NAMALWA (cell line): ENCODE measurements at places on chromosomes 11 and 22.

GRCh38 chr11:94077552-94078293 lies 50.9 kb upstream of the PANX1 start:
- DNase-seq: no peak

- DNase-seq: no peak
Observed at GRCh38 chr11:125978778-125979407, 33.0 kb downstream of the VSIG10L2 start.

GRCh38 chr22:41216984-41217383 lies 11.9 kb downstream of the L3MBTL2 start:
- no peak for DNase-seq

- DNase-seq: peak; percentile 58
Observed at GRCh38 chr11:61281581-61282250, 13.4 kb downstream of the VWCE start.

DNA sequence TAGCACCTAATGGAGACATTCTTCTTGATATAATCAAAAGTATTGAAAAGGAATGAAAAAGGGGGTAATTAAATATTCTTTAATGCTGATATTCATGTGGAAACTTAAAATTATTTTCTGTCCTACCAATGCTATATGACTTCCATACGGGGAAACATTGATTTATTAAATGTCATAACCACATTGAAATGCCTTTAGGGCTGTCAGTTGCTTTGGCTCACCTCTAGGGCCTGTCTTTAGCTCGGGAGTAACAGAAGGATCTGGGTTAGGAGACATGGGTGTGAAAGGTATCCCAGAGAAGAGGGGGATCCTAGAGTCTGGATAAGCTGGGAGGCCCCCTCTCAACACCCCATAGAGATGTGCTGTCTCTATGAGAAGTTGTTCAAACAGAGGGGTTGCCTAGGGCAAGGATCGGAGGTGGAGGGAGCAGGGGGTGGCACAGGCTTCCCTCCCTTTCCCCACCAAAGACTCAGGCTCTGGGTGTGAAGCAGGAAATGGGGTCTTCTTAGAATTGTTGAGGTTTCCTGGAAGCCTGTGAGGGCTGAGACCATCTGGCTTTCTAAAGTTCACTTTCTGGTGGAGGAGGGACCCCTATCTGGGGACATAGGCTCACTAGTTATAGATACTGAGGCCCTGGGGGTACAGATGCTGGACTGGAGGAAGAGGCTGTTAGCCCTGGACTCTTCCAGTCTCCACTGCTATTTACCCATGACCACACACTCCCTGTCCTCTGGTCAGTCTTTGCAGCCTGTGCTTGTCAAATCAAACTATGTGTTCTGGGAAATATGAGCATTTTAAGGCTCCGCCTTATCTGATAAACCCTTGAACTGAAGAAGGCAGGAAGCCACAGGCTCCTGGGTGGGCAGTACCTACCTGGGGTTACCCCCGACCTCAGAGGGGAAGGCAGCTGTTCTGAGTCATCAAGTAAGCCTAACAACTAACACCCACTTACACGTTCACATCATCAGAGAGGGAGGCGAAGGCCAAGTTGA lies 55.8 kb upstream of the RRAS2 start:
- no peak for DNase-seq

DNA sequence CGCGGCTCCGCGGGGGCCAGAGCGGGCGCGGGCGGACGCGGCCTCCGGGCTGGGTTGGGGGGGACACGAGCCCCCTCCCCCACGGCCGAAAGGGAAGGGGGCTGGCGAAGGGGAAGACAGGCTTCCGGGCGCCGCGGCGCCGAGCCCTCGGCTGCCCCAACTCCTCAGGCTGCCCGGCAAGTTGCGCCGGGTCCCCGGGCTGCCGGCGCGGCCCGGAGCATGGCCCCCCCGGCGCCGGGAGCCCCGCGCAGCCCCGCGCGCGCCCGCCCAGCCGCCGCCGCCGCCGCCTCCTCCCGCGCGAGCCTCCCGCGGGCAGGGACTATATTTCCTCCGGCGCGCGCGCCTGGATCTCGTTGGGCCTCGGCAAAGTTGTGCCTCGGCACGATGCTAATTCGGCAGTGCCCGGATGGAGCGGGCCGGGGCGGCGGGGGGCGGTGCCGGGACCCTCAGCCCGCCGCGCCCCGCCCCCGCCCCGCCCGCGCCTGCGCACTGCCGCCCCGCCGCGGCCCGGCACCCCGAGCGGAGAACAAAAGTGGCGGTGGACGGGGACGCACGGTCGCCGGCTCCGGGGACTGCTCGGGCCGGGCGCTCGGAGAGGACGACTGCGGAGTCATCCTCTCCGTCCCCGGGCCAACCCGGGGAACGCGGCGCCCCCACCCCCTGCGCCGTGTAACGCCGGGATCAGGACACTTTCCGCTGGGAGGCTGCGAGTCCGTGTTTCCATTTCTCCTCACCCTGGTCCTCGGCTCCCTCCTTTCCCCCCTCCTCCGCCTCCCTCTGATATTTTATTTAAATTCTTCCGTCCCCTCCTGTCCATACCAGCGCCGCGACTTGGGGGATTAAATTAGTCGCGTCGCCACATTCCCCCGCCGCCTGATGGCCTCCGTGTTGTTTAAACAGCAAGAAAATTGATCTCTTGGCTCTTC lies at the start of gene PHF21B:
Gene PHF21B, minus strand, starts transcription at position 400 of the 926 bp plus-strand sequence. CDS start 456 bp downstream, outside the sequence.
- no peak for DNase-seq

DNA sequence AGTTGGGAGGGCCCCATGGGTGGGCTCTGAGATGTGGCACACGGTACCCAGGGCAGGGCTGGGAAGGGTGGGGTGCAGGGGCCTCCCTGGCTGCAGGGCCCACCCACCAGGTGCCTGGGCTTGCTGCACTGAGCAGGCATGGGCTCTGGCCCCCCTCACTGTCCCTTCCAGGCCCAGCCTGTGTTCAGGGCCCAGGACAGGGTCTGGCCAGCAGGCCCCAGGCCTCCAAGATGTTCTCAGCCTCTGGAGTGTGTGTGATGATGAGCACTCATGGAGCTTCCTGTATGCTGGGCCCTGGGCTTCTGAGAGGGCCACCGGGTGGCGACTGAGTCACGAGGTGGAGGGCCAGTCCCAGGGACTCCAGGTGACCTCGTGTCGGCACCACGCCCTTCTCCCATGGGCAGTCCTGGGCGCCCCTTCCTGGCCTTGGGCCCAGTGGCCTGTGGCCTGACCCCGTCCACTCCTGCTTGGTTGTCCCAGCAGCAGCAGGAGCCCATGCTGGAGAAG lies 55.9 kb upstream of the CCDC188 start:
- DNase-seq: peak; percentile 16

DNA sequence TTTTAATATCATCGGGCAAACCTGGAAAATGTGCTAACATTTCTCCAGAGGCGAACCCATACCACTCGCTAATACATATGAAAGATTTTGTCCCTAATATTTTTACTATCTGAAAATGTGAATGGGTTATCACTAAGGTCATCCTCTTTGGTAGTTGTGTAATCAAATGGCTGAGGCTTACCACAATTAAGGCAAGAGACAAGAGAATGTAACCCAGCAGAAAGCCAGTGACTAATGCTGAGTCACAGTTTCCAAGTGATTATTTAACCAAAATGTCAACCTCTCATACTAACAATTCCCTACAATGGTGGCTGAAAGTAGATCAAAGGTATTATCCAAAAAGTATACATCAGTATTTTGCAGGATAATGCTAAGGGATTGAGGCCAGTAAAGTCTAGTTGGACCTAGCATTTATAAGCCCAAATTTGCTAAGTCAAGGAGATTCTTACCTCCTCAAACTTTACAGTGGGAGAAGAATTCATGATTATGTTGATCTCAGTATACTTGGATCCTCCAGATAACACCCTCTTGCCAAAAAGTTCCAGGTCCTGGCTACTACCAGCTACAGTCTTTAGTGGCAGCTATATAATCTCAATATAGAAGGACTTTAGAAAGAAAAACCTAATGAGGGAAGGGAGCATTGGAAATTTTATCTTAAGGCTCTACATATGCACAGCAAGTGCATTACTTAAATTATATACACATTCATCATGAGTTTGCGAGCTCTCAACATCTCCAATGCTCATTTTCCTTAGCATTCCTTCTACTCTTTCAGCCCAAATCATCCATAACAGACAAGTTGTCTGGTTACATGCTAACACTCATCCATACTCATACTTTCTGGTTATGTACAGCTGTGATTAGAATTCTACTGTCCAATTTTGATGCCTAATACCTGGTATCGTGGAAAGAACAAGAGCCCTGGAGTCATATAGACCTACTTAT lies 25.4 kb downstream of the SIK3 start:
- DNase-seq: no peak

DNA sequence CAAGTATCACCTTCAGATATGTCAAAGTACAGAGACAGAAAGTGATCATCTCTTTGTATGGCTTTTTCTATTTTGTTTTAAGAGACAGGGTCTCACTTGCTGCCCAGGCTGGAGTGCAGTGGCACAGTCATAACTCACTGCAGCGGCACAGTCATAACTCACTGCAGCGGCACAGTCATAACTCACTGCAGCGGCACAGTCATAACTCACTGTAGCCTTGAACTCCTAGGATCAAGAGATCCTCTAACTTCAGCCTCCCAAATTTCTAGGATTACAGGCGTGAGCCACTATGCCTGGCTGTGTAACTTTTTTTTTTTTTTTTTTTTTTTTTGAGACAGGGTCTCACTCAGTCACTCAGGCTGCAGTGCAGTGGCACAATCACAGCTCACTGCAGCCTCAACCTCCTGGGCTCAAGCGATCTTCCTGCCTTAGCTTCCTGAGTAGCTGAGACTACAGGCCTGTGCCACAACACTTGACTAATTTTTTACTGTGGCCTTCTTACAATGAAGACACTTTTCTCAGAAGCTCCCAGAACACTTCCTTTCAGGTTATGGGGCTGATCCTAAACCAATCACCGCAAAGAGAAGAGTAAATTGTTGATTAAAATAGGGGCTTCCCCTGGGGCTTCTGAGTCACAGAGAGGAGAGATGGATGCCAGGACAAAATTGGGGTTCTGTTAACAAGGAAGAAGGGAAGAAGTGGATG lies 9.0 kb upstream of the HIKESHI start:
- DNase-seq: no peak

GRCh38 chr11:832529-833113 lies at the start of gene CD151:
Gene CD151 (plus strand): TSS chr11:832952. CDS start chr11:836070, 3,118 bp downstream.
- peak; percentile 61 for DNase-seq

- DNase-seq: no peak
Observed at GRCh38 chr22:40965936-40966725, 15.0 kb downstream of the RBX1 start.

- no peak for DNase-seq
Observed at GRCh38 chr11:1401171-1401445, 11.4 kb downstream of the BRSK2 start.

GRCh38 chr11:121670805-121671282 lies 218.1 kb upstream of the SORL1-AS1 start:
- DNase-seq: no peak

DNA sequence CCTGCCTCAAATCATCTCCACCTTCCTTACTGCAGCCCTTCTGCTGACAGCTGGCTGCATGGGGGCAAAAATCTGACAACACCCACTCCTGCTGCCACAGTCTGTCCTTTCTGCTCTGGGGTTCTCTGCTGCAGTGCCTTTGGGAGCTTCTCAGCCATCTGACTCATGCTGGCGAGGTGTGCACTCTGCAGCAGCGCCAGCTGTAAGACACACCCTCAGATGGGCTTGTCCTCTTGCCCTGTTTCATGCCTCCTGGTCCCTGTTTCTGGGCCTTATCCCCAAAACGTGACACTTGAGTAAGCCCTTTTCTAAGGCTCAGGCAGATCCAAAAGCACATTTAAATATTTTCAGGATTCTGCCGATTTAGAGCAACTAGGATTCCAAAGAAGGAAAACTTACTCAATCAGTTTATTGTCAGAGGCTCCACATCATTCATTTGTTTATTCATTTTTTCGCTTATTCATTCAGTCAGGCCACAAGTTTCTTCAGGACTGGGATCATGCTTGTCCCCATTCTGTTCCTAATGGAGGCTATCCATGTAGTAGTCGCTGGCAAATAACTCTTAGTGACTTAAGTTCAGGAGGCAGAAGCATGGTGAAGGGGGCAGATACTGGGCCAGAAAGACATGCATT lies 60.2 kb downstream of the SMIM38 start:
- no peak for DNase-seq

DNA sequence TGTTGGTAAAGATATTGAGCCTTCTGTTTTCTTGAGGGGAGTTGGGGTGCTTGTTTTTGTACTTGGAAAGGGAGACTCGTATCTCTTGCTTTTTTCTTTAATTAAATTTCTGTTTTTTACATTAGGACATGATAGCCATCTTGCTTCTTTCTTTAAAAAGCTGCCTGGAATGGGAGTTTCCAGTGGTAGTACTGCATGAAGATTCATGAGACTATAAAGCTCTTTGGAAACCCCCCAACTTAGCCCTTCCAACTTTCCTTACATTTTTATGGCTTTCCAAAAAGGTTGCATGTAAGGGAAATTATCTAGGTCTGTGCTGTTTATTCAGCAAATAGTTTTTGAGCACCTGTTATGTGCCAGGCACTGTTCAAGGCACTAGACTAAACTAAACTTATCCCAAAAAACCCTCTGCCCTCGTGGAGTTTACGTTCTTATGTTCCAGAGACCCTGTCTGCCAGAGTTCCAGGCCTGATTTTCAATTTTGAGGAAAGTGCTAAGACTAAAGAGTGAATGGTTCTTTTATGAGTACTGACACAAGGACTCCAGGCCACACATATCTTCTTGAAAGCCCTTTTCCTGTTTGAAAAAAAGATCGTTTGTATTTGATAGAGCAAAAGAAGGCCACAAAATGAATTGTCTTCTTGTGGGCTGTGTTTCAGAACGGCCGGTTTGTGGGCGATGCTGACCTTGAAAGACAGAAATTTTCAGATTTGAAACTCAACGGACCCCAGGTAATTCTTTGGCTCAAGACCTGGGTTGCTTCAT lies 31.9 kb downstream of the CTNND1 start:
- DNase-seq: no peak

- peak; percentile 77 for DNase-seq
Observed at GRCh38 chr11:64181506-64182411, 4.2 kb upstream of the STIP1 start.

DNA sequence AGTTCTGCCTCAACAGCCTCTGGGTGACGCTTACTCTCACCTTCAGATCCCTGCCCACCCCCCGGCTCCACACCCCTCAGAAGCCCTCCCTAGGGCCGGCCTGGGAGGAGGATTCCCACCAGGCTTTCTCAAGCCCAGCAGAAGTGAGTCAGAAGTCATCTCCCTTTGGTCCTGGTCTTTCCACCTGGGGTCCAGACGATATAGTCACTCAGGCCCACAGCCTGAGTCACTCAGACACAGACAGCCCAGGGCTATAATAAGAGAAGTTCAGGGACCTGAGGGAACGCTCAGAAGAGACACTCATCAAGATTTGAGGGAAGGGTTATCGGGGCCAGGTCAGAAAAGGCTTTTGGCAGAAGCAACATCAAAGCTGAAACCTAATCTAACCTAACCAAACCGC lies 127.1 kb downstream of the SPATA19 start:
- DNase-seq: no peak

DNA sequence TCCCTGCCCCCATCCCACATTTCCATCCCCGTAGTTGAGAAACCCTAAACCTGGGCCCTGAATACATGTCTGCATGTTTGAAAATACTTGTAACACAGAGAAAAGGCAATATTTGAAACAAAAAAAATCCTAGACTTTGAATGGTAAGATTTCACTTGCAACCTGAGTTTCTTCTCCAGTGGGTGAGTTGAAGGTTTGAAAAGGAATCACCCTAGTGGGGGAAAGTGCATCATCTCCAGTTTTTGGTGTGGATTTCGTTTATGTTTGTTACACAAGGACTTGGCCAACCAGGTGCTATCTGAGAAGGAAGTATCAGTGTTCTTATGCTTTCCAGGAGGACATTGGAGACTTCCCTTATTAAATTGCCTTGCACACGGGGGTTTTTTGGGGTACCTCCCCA lies 90.4 kb downstream of the ABTB2 start:
- DNase-seq: no peak

GRCh38 chr11:111526501-111526900 lies 11.9 kb downstream of the HOATZ start:
- no peak for DNase-seq

- DNase-seq: no peak
Observed at GRCh38 chr22:28892175-28892731, 8.9 kb downstream of the ZNRF3 start.
